ENCODE measurements at places on chromosomes 1 and 21.

GRCh38 chr1:16116002-16116401 lies 39.9 kb downstream of the EPHA2 start:
- DNase-seq = no peak

- DNase-seq = no peak
Measured at GRCh38 chr1:160774886-160775719, 20.9 kb upstream of the LY9 start.

GRCh38 chr21:42209801-42210479 lies 9.0 kb upstream of the ABCG1 start:
- no peak for DNase-seq

- no peak for DNase-seq
Measured at GRCh38 chr1:93347334-93347899, 1.7 kb downstream of the DR1 start.

GRCh38 chr1:61953076-61953789 lies 211.0 kb downstream of the PATJ start:
- DNase-seq = no peak

DNA sequence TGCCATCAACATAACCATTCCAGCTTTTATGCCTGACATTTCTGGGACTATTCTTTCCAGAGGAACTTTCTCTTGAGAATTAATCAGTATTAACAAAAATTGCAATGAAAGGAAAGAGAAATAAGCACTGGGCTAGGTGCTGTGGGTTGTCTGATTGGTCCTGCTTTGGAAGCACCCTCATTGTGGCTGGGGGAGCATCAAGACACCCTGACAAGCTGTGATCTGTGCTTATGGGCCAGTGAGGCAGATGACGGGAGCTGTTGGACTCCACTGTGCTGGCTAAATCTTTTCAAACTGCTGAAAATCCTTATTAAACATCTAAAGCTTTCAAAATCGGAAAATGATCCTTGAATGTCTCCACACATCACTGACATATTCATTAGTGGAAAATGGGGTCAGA lies 20.0 kb downstream of the UBASH3A start:
- no peak for DNase-seq

DNA sequence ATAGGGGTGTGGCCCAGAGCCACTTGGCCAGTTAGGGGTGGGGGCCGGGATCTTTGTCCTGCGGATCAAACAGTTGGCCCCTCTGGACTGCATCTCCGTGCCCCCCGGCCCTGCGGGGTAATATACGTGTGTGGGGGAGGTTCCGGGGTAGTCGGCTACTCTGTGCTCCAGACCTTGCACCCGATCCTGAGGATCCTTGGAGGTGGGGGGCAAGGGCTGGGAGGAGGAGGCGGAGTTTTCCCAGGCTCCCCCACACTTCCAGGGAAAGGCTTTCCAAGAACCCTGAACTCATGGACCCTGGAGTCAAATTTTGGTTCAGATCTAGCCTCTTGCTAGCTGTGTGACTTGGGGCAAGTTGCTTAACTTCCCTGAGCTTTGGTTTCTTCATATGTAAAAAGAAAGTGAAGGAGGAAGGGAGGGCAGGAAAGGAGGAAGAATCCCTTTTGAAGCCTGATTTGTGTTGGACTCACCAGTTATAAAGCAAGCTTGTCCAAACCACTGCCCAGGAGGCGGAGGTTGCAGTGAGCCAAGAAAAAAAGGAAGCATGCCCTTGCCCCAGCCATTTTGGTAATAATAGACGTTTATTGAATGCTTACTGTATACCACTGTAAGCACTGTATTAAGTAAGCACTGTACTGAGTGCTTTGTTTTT lies 686 bp downstream of the MIIP start:
- DNase-seq = no peak

GRCh38 chr1:209428241-209428921 lies 155.1 kb upstream of the CAMK1G start:
- no peak for DNase-seq

DNA sequence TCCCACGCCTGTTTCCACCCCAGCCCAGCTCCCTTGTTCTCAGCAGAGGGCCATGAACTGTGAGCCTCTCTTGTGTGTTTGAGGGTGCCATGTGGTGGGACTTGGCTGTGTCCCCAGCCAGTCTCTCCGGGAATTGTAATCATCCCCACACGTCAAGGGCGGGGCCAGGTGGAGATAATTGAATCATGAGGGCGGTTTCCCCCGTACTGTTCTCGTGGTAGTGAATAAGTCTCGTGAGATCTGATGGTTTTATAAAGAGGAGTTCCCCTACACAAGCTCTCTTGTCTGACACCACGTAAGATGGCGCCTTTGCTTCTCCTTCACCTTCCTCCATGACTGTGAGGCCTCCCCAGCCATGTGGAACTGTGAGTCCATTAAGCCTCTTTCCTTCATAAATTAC lies 57.2 kb upstream of the COL6A2 start:
- no peak for DNase-seq

GRCh38 chr1:214422137-214422671 lies 129.2 kb downstream of the PTPN14 start:
- DNase-seq = no peak

- DNase-seq = no peak
Measured at GRCh38 chr1:231931846-231932454, 305.4 kb downstream of the DISC1 start.

- no peak for DNase-seq
Measured at GRCh38 chr1:1013922-1014648, 788 bp downstream of the ISG15 start.

GRCh38 chr21:45158491-45159423 lies 84.4 kb downstream of the ADARB1 start:
- DNase-seq = no peak

GRCh38 chr1:70426154-70427131 lies 15.4 kb downstream of the CTH start:
- no peak for DNase-seq

DNA sequence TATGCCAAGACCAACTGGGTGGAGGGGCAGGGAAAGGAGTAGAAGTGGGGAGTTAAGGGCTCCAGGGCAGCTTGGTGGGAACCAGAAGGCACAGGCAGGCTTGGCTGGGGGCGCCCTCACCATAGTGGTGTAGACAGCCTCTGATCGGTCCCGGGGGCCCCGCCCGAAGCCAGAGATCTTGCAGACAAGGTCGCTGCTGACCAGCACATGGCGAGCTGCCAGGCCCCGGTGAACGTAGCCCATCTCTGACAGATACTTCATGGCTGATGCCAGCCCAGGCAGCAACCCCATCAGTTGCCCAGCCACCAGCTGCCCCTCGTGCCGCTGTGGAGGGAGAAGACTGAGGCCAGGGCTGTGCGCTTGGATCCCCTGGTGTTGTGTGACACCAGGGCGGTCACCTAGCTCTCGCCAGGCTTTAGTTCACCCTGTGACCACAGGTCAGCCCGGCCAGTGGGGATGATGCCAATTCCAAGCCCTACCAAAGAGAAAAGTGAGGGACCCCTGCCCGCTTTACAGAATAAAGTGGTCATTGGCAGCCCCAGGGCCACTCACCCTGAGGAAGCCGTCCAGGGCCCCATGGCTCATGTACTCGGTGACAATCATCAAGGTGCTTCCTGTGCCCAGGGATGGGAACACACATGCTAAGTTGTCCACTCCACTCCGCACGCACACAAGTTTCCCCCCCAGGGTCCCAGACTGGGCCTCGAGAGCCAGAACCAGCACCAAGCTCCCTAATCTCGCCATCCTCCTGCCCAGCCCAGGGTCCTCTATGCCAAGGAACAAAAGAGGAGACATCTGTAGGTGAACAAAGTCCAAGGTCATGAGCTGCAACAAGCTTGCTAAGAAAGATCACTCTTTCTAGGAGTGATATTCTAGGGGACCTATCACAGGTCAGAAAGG lies 28.2 kb downstream of the CDCA8 start:
- no peak for DNase-seq

GRCh38 chr1:20840731-20841130 lies 53.6 kb upstream of the HP1BP3 start:
- DNase-seq = no peak

DNA sequence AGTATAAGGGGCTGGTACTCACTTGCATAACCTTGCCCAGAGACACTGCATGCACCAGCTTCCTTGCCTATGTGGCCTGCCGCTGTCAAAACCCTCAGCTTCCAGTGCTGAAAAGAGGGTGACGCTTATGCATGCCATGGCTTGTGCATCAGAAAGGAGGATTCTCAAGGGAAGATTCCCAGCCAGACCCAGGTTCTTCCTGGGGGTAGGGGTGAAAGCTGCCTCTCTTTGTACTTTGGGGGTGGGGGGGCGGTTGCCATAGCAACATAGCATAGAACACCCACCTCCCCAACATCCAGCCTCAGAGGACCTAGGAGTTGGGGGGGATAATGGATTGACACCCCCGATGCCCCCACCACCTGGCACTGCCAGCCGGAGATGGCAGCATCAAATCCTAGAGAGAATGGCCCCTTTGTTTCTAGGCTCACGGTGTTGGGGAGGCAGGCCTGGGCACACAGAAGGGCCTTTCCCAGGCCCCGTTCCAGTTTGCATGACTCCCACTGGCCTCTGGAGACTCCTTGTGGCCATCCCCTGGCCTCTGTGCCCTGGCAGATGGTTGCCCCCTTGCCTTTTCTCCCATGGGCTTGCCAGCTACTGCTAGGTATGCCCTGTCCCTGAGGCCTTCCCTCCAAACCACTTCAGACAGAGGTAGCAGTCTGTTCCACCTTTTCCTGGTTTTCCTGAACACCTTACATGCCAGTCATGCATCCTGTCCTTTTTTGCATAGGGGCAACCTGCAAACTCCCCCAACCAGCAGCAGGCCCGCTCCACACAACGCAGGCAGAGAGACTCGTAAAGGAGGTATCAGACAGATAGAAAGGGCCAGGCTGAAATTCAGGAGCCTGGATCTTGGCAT lies 44.6 kb downstream of the RHBG start:
- no peak for DNase-seq

DNA sequence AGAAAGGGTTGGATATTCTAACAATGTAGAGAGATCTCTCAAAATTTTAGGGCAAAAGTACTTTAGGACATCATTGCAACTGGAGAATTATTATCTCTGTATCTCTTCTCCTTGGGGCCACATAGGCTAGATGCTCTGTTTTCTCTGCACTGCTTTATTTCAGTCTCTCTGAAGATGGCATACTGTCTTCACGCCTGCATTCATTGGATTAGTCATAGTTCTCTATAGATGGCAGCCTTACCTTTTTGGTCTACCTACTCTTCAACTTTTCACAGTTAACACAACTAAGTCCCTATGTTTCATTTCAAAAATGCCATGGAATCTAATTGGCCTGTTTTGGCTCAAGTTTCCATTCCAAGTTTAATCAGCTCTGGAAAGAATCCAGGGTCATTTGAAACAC lies 1623.3 kb upstream of the B3GALT2 start:
- no peak for DNase-seq

DNA sequence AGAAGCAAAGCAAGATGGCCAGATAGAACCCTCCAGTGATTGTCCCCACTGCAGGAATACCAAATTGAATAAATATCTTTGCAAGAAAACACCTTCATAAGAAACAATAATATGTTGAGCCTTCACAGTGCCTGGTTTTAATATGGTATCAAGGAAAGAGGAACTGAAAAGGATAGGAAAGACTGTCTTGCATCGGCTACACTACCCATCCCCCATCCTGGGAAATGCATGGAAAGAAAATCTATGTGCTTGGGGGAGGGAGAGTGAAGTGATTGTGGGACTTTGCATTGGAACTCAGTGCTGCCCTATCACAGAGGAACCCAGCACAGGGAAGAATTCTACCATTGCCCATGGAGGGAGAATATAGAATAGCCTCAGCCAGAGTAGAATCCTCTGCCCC lies 28.6 kb upstream of the AK5 start:
- no peak for DNase-seq

DNA sequence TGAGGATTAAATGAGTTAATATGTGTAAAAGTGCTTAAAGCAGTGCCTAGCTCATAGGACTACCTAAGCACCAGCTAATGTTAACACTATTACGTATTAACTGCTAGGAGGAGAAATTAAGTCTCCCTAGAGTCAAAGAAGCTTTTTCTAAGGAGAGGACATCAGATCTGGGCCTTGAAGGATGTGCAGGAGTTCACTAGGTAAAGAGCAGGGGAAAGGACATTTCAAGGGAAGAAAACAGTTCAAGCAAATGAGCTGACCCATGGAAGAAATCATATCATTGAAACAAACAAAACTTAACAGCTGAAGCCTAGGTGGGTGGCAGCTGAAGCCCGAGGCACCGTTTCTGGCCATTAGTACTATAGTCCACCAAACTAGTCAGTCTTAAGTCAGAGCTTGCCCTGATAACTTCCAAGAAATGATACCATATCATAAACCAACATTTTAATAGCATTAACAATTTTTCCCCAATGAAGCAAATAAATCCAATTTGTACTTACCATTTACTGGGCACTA lies 46.7 kb downstream of the TRIT1 start:
- DNase-seq = no peak

- peak; percentile 55 for DNase-seq
Measured at GRCh38 chr1:22039594-22040285, 12.8 kb upstream of the CDC42 start.

- no peak for DNase-seq
Measured at GRCh38 chr21:43269440-43269839, 100.6 kb downstream of the CRYAA start.

- DNase-seq = no peak
Measured at GRCh38 chr1:6443339-6444115, 19.0 kb downstream of the ESPN start.

DNA sequence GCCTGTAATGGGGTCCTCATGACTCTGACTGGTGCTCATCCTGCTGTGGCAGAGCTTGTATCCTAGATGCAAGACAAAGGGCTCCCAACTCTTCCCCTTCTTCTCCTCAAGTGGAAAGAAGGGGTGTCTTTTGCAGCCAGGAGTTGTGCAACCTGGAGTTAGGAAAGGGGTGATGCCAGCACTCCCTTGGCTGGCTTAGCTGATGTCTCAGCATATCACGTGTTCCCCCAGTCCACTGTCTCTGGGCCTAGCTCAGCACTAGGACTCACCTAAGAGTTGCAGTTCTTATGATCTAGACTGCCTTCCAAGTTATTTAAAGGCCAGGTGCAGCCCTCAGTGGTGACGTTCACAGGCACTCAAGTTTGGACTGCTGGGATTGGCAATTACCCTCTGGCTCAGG lies 146.2 kb upstream of the GORAB start:
- DNase-seq = no peak

- DNase-seq = no peak
Measured at GRCh38 chr1:157140063-157140588, 1.9 kb upstream of the ETV3 start.

- no peak for DNase-seq
Measured at GRCh38 chr1:7538033-7538432, 233.1 kb upstream of the VAMP3 start.

DNA sequence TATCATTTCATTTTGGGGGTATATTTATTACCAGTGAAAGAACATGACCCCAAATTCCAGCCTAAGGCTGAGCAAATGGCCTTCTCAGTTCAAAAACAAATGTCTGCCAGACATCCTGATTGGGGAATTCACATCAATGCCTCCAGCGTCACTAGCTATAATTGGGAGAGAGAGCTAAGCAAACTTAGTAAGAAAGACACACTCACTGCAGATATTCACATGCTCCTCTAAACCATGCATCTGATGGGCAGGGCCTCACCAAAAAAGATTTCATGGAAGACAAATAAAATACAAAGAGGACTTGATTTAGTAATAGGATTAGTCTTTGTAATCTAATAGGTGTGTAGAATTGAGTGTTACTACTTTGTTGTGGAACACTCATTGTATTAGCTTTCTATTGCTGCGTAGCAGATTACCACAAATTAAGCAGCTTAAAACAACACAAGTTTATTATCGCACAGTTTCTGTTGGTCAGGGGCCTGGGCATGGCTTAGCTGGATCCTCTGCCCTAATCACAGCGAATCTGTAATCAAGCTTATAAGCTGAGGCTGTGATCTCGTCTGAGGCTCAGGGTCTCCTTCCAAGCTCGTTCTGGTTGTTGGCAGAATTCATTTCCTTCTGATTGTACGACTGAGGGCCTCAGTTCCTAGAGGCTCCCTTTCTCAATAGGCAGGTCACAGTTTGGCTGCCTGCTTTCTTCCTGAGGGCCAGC lies 243.0 kb downstream of the PBX1 start:
- DNase-seq = no peak

- DNase-seq = no peak
Measured at GRCh38 chr21:31273278-31273677, 70.8 kb downstream of the TIAM1 start.
